ENCODE measurements at places on chromosomes 1 and 21.
A peak's percentile ranks its signal among the peaks of the same experiment; 100 is the strongest.

DNA sequence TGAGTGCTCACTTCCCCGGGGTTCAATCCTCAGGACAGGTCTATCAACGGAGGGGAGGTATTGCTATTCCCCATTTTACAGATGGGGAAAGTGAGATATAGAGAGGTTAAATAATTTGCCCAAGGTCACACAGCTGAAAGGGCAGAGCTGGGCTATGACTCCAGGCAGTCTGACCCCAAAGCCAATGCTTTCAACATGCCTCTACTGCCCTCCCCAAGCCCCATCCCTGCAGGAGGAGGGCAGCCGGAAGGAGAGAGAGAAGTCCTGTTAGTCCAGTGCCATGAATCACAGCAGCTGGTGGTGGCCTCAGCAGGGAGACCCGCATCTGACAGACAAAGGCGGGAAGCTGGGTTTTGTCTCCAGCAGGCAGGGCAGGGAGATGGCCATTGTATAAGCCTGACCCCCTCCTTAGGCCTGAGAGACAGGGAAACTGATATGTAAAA is 20.0 kb upstream of the CLIC4 start:
- H3K27me3 ChIP-seq = no peaks in the 10 kb centered on the region
- DNase-seq = peak; percentile 55
- H3K36me3 ChIP-seq = no peaks in the 10 kb centered on the region
- peak overlapping the region; percentile 32 for H3K4me3 ChIP-seq
- H3K27ac ChIP-seq = peak overlapping the region; percentile 89
- H3K4me1 ChIP-seq = peaks cover 20% of the 10 kb centered on the region

DNA sequence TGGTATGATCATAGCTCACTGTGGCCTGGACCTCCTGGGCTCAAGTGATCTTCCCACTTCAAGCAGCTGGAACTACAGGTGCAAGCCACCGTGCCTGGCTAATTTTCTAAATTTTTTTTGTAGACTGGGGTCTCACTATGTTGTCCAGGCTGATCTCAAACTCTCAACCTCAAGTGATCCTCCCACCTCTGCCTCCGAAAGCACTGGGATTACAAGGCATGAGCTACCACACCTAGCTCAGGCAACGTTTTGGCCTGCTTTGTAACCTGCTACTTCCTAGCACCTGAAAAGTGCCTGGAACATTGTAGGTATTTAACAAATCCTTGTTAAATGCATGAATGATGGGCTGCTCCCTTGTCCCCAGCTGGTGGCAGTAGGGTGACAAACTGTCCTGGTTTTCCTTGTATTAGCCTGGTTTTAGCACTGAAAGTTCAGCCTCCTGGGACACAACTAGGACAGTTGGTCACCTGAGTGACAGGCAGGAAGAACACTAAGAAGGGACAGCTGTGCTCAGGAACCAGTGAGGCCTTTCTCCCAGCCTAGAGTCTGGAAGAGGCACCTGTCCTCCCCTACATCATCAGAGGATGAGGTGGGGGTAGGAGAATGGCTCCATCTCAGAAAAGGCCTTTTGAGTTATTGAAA is 88.5 kb upstream of the CD34 start:
- H3K36me3 ChIP-seq = no peaks in the 10 kb centered on the region
- DNase-seq = no peak
- no peak overlapping the region for H3K4me3 ChIP-seq
- H3K4me1 ChIP-seq = no peaks in the 10 kb centered on the region
- H3K27ac ChIP-seq = no peak overlapping the region

- no peaks in the 10 kb centered on the region for H3K4me1 ChIP-seq
- DNase-seq = peak; percentile 82
- peak within 1 kb of the TSS; percentile 70 for H3K4me3 ChIP-seq
- peaks cover 96% of the 10 kb centered on the region for H3K27me3 ChIP-seq
These were observed at the start of gene PROX1 for GRCh38 chr1:213987927-213988506. Gene PROX1 (plus strand): TSS chr1:213987973. CDS start chr1:213996536, 8,563 bp downstream.

- peaks cover 15% of the 10 kb centered on the region for H3K4me1 ChIP-seq
- H3K27me3 ChIP-seq = no peaks in the 10 kb centered on the region
- no peak overlapping the region for H3K27ac ChIP-seq
- DNase-seq = no peak
These were observed 14.2 kb downstream of the PTP4A2 start for GRCh38 chr1:31923901-31924535.

- DNase-seq = no peak
- H3K4me3 ChIP-seq = no peak overlapping the region
- no peaks in the 10 kb centered on the region for H3K27me3 ChIP-seq
- peaks cover 13% of the 10 kb centered on the region for H3K4me1 ChIP-seq
- no peak overlapping the region for H3K27ac ChIP-seq
These were observed 67.5 kb downstream of the NIBAN1 start for GRCh38 chr1:184906761-184907160.

- H3K27ac ChIP-seq = peak overlapping the region; percentile 98
- H3K36me3 ChIP-seq = no peaks in the 10 kb centered on the region
- H3K27me3 ChIP-seq = no peaks in the 10 kb centered on the region
- H3K4me1 ChIP-seq = peaks cover 27% of the 10 kb centered on the region
- DNase-seq = peak; percentile 86
- H3K4me3 ChIP-seq = no peak overlapping the region
These were observed 53.0 kb downstream of the RGS2 start for GRCh38 chr1:192861860-192862259.

DNA sequence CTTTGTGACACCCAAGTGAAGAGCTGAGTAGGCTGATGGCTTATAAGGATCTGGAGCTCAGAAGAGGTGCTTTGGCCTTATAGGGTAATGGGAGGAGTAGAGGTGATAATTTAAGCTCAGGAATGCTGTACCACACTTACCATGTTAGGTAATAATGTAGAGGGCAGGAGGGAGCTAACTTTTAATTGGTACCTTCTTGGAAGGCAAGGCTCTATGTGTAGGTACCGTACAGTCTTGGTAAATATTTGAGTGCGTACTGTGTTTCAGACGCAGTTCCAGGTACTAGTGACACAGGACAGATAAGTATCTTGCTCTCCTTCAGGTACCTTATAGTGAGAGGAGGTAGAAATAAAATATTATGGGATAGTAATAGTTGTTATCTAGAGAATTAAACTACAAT is 16.8 kb downstream of the CAMSAP2 start:
- no peak overlapping the region for H3K27ac ChIP-seq
- H3K36me3 ChIP-seq = no peaks in the 10 kb centered on the region
- H3K4me1 ChIP-seq = no peaks in the 10 kb centered on the region
- no peaks in the 10 kb centered on the region for H3K27me3 ChIP-seq

DNA sequence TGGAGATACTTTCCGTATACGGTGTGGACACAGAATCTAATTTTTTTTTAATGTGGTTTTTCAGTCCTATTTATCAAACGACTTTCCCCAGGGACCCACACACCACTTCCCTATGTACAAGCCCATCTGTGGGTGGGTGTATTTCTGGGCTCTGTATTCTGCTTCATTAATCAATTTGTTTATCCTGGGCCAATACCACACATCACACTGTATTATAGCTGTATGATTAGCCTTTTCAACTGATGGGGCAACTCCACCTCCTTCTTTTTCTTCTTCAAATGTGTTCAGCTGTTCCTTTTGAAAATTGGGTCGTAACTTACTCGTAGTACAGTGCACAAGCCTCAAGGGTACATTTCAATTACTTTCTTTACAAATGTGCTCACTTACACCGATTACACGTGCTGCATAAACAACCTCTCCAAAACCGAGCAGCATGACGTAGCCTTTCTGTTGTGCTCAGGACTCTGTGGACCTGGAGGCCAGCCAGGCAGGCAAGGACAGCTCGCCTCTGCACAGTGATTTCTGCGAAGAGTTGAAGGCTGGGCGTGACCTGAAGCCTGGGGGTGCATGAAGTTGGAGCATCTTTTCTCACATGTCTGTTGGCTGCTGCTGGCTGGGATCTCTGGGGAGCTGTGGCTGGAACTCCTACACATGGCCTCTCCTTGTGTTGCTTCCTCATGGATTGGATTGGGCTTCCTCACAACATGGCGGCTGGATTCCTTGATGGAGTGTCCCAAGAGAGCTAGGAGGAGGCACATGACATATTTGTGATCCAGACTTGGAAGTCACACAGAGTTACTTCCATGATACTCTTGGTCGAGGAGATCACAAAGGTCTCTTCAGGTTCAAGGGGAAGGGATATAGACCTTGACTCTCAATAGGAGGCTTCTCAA is 126.5 kb downstream of the CRYAA start:
- no peaks in the 10 kb centered on the region for H3K36me3 ChIP-seq
- no peak overlapping the region for H3K4me3 ChIP-seq
- DNase-seq = no peak
- no peaks in the 10 kb centered on the region for H3K4me1 ChIP-seq
- H3K27ac ChIP-seq = no peak overlapping the region
- H3K27me3 ChIP-seq = no peaks in the 10 kb centered on the region

DNA sequence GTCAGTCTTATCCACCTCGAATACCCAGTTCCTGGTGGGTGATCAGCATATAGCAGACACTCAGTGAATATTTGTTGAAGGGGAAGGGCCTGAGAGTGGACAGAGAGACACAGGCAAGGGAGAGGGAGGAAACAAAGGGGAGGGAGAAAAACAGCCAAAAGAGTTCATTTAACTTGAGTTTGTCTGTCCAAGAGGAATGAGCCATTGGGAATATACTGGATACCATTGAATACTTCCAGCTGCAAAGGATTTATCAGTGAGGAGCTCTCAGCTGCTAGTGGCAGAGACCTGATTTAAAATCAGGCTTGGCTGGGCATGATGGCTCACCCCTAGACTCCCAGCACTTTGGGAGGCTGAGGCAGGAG is 11.5 kb upstream of the BGLAP start:
- 0 out of 2 replicates have a peak, but pooled peaks cover 4% of the 10 kb centered on the region for H3K4me1 ChIP-seq
- no peaks in the 10 kb centered on the region for H3K27me3 ChIP-seq
- no peak overlapping the region for H3K27ac ChIP-seq
- no peak for DNase-seq
- no peak overlapping the region for H3K4me3 ChIP-seq

DNA sequence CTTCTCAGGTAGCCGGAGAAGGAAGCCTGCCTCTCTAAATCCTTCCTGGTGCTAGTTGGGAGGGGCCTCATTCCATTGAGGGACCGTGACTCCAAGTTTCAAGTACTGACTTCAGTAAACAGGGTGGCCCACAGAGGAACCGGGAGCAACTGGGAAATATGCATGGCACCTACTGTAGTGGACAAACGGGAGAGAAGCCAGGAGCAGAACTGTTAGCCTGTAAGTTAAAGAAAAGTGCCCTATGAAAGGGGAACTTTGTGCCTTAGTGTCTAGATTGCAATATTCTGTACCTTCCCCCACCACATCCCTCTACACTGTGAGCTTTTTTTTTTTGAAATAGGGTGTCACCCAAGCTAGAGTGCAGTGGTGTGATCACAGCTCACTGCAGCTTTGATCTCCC is 33.2 kb upstream of the KANK4 start:
- DNase-seq = no peak
- peaks cover 4% of the 10 kb centered on the region for H3K4me1 ChIP-seq
- no peak overlapping the region for H3K4me3 ChIP-seq

DNA sequence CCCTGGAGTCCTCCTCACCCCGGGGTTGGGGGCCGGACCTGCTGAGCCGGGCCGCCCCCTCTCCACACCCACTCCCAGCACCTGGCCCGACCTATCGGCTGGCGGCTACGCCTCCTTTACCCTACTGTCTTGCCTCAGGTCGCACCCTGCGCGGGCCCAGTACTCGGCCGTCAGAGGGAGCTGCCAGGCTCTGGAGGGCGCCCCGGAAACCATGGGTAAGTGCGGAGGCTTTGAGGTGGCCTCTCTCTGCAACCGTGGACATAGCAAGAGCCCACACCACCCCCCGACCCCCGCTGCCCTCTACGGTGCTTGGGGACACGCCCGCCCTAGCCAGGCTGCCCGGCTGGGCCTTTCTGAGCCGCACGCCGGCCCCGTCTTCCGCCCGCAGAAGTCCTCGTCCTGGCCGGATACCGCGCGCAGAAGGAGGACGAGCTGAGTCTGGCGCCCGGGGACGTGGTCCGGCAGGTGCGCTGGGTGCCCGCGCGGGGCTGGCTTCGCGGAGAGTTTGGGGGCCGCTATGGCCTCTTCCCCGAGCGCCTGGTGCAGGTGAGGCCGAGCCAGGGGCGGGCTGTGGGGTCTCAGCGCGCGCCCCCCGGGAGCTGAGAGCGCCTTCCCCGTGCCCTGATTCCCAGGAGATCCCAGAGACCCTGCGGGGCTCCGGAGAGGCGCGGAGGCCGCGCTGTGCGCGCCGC is at the start of gene SH3D21:
Gene SH3D21 (plus strand): TSS at position 159 of the 692 bp plus-strand sequence. CDS start 53 bp downstream, at position 212.
- no peaks in the 10 kb centered on the region for H3K27me3 ChIP-seq
- DNase-seq = peak; percentile 49
- H3K4me3 ChIP-seq = peak within 1 kb of the TSS; percentile 83
- H3K4me1 ChIP-seq = peaks cover 23% of the 10 kb centered on the region

GRCh38 chr21:14827468-14827867 is 237.3 kb downstream of the NRIP1 start:
- H3K4me1 ChIP-seq = peaks cover 4% of the 10 kb centered on the region
- no peak overlapping the region for H3K4me3 ChIP-seq
- H3K27ac ChIP-seq = no peak overlapping the region
- no peaks in the 10 kb centered on the region for H3K36me3 ChIP-seq

GRCh38 chr1:28893403-28894102 is 20.8 kb upstream of the EPB41 start:
- DNase-seq = peak; percentile 31
- H3K4me1 ChIP-seq = no peaks in the 10 kb centered on the region
- H3K4me3 ChIP-seq = no peak overlapping the region
- H3K27ac ChIP-seq = no peak overlapping the region
- H3K27me3 ChIP-seq = no peaks in the 10 kb centered on the region

DNA sequence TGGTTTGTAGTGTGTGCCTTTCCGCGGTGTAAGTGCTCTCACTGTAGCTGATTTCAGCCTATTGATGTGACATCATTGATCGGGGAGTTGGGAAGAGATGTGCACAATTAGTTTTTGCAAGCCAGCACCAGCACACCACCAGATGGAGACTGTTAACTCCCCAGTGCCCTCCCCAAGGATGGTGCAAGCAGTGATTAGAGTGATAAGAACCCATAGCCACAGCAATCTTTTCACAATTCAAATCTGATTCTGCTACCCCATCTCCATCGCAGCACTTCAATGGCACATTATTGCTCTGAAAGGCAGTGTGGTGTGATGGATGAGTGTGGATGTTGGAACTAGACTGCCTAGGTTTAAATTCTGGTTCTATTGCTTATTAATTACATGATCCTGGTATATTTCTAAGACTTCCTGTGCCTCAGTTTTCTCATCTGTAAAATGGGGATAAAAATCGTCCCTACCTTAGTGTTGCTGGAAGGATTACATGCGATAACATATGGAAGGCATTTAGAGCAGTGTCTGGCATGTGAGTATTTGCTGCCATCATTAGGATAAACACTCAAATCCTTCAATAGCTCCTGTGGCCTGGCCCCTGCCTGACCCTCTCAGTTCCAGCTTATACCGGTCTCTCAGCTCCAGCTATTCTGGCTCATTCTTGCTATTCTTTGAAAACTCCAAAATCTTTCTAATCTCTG is 6.7 kb downstream of the CSF3R start:
- no peaks in the 10 kb centered on the region for H3K27me3 ChIP-seq

Data from PC-3 (cell line).